ENCODE measurements at places on chromosomes 3 and 15. TPM values are rescaled to one million over a fixed set of nuclear protein-coding genes. Genes with fewer than 3 reads are reported as not detected.

The PHLDB2 gene
- 36.2 TPM for total RNA-seq

The CCDC54 gene
- total RNA-seq, result not detected

The FSD2 gene
- not detected for total RNA-seq

The HAPLN3 gene
- total RNA-seq, result 3.5 TPM

The SPTBN5 gene
- 0.03 TPM for total RNA-seq

The TGM5 gene
- total RNA-seq, result 0.21 TPM
